Right atrium auricular region (tissue), 2 donors: ENCODE measurements at places on chromosomes 1 and 21. TPM values are rescaled to one million over a fixed set of nuclear protein-coding genes. Genes with fewer than 3 reads are reported as not detected.
A peak's percentile ranks its signal among the peaks of the same experiment; 100 is the strongest.

DNA sequence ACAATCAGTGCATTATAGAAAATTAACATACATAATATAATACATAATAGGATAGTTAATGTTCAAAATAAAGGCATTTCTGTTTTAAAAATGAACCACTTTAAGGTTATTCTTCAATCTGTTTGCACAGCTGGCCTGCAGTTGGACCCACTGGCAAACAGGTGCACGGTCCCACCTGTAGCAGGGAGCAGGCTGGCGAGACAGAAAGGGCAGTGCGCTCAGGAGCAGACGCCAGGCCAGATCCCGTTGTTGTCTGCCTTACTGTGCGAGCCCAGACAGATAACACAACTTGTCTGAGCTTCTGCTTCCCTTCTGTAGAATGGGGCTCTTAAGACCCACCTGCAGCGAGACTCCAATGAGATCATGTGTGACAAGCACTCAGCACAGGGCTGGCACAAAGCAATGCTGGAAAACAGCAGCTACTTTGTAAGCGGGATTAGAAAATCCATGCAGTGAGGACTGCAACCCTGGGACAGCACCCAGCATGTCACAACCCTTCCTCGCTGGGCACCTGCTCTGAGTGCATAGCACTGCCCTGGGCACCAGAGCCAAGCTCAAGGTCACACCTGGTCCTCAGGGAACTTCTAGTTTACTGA, 33.5 kb downstream of the VPS26C start:
- DNase-seq, result no peak

DNA sequence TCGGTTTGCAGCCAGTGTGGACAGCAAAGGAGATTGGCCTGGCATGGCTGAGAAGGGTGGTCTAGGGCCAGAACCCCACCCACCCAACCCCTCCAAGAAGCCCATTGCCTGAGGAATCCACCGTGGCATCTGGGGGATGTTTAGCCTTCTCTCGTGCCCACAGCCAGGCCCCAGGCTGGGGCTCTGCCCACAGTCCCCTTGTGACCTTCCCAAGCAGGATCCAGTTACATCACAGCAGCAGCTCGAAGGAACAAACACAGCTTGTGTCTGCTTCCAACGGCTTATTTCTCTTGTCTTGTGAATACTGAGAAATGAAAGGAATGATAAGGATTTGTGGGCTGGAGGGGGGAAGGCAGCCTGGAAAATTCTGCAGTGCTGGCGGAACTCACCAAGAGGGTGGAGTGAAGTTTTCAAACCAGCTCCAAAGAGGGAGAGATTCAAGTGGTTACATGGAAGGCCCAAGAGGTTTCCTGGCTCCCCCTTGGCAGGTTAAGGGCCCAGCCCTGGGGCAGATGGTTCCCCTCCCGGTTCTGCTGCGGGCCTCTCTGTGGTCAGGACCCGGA, 61.6 kb downstream of the DHRS3 start:
- DNase-seq, result peak; percentile 84

DNA sequence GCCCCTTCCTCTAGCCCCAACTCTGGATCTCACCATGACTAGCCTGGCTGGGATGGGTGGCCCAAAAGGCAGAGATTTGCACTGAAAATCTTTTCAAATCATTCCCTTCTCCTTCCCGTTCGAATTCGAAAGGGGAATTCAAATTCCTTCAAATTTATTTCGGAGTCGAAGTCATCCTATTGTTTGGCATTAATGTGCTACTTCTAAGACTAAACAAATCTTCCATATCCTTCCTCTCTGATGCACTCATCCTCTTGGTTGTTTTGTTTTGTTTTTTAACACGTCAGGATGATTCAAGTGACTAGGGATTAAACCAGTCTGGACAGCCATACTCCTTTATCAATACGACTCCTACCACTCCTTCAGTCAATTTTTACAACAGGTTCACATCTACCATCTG, 95.5 kb upstream of the SGIP1 start:
- no peak for DNase-seq

The AGMAT gene
- not detected for total RNA-seq

DNA sequence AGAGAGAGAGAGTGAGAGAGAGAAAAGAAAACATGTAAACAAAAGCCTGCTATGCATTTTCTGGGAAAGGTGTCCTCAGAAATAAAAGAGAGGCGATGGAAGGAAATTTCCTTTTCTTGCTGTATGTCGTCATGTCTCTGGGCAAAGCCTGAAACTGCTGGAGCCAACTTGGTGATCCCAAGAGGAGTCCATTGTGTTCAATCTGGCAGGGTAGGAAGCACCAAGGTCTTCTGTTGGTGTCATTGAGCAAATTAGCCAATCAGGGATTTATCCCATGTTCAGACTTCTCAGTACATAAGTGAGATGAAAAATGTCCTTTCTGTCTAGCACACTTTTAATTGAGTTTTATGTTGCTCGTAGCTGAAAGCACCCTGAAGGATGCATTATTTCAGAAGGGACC, 260.0 kb upstream of the KAZN start:
- DNase-seq, result no peak

- no peak for DNase-seq
Measured at GRCh38 chr1:50251702-50252101, 143.0 kb downstream of the ELAVL4 start.

DNA sequence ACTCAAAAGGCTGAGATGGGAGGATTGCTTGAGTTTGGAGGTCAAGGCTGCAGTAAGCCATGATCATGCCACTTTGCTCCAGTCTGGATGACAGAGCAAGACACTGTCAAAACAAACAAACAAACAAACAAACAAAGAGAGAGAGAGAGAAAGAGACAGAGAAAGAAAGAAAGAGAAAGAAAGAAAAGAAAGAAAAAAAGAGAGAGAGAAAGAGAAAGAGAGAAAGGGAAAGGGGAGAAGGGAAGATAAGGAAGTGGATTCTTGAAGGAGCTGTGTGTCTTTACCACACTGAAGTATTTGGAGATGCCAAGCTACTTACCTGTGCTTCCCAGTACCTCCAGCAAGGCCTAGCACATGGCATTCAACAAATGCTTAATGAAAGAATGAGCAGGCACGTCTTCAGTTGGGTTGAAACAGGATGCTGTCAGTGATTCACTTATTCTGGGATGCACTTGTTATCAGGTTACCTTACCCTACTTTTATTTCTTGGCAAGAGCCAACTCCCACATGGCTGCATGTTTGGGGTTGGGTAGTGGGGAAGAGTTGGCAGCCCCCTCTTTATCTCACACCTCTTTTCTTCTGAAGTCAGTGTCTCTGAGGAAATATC, 28.8 kb downstream of the CD101 start:
- DNase-seq, result no peak

The RNF115 gene
- total RNA-seq, result 44.6 TPM

The OR2T2 gene
- not detected for total RNA-seq

The TRAF5 gene
- total RNA-seq, result 2.1 TPM

DNA sequence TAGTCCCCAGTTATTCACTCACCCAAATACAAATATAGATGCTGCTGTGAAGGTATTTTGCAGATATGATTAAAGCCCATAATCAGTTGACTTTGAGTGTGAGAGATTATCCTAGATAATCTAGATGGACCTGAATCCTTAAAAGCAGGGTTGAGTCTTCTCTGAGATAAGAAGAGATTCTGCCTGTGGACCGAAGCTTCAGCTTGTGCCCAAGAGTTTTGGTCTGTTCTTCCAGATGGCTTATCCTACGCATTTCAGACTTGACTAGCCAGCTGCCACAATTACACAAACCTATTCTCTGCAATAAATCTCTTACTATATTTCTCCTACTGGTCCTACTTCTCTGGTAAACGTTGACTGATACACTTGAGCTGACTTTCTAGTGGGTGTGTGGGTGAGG, 145.1 kb downstream of the KCNJ6 start:
- DNase-seq, result no peak

GRCh38 chr1:26828411-26828991, 2.0 kb downstream of the ZDHHC18 start:
- no peak for DNase-seq

DNA sequence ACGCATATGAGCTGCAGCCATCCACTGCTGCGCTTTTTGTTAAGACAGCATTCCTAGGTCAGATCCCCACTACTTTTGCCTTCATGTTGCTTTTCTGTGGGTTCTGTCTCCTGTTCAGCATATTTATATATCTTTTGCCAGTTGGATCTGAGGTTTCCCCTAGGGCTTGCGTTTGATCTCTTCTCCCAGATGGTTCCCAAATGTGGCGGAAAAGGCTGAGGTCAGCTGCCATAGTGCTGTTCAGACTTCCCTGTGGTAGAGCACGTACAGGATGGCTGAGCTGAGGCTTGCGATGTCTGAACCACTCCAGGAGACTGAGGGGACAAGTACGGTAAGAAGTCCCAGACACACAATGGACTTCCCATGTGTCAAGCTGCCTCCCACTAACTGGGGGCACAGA, 39.8 kb downstream of the COL6A1 start:
- DNase-seq, result no peak

- peak; percentile 62 for DNase-seq
Measured at GRCh38 chr1:53328009-53328461, at the start of gene LRP8. LRP8 (minus strand) TSS chr1:53328070; CDS start chr1:53327912, 158 bp downstream.

GRCh38 chr1:42201986-42202385, 37.4 kb upstream of the GUCA2A start:
- no peak for DNase-seq

DNA sequence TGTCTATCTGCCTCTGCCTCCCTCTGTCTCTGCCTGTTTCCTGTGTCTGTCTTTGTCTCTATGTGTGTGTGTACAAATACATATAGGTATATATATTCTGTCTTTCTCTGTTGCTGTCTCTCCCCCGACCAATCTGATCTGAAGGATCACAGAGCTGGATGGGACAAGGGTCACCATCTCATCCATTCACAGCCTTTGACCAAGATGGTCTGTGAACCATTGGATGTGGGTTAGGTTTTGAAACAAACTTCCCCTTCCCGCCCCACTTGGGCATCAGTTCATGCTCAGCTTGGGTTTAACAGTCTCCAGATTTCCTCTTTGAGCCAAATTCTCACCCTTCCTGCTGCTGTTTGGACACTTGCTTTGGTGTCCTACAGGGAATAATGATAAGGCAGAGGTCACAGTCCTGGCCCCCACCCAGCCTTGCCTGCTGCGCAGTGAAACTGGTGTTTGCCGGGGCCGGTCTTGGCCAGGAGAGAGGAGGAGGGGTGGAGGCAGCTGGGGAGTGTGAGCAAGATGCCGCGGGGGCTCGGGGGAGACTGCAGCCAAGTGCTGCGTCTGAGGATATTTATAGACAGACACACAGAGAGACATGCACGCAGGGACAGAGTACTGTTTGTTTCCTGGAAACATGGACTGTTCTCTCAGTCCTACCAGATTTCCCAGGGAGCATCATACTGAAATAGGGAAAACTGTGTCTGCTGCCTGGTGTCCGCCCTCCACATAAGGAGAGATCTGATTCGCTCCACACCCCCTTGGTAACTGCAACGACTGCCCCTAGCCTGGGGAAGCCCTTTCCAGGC, 27.0 kb upstream of the BTG2 start:
- DNase-seq, result peak; percentile 99

- no peak for DNase-seq
Measured at GRCh38 chr1:65323246-65323645, 13.9 kb downstream of the DNAJC6 start.
